ENCODE measurements at places on chromosomes 1 and 21.

DNA sequence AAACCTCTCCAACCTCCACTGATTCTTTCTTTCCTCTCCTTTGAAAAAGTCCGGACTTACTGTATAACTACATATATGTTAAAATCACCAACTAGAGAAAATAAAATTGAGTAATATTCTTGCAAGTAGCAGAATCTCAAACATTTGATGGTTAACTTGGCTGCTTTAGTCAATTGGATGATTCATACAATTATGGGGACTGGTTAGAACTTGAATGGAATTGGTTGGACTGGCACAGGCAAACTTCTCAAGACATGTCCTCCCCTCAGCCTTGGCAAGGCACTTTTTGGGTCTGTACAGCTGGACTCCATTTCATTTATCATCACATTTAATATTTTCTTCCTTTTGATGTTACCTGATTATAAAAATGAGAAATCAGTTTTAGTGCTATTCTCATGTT, 6.5 kb downstream of the WLS start:
- no peak for DNase-seq

- DNase-seq = no peak
Observed at GRCh38 chr1:61399199-61399598, 316.8 kb downstream of the NFIA start.

DNA sequence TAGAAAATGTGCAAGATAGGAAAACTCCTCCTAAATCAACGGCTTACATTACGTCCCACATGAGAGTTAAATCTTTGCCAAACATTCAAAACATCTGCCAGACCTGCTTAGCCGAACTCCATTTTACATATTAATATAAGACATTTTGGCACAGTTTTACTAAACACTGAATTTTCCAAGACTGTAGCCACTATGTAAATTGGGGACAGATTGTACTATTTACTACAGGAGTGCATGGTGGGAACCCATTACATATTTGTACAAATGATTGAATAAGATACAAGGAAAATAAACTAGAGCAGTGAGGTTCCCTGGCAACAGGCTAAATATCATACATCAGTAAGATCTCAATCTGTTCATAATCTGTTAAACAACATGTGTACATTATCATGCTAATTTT, 1234.4 kb downstream of the KCNT2 start:
- no peak for DNase-seq

DNA sequence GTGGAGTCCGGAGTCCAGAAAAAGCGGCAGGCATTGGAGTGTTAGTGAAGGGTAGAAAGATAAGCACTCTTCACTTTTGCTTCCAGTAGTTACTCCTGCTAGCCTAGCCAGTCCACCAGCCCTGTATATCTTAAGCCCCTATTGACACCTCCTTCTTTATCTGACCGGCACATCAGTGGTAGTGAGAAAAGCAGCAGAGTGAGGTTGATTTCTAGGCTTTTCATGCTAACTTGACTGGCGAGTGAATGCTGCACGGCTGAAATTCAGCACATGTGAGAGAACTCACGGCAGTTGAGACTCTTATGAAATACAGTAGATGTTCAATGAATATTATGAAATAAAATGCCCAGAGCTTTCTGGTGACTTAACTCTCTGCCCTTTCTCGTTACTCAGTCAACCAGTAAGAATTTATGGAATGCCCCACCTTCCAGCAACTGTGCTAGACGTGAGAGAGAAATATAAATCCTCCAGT, 128.2 kb downstream of the CACHD1 start:
- DNase-seq = no peak

GRCh38 chr1:243233908-243234307, 21.2 kb downstream of the CEP170 start:
- DNase-seq = no peak

- no peak for DNase-seq
Observed at GRCh38 chr1:53340660-53341520, 13.0 kb upstream of the LRP8 start.

DNA sequence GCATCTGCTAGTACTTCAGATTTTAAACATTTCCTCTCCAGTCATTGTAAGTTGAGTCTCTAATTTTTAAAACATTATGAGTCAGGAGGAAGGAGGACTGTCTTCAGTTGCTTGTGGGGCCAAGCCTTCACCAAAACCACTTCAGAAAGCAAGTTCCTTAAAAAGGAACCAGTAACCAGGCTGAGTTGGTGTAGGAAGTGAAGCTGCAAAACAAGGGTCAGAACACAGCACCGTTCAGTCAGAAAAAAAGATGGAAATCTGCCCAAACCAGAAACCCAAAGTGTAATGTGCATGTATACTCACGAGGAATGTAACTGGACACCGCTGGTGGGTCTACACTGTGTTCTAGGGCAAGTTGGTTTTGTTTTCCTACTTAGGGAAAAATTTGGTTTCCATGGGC, 402.1 kb downstream of the SETD4 start:
- DNase-seq = no peak

- no peak for DNase-seq
Observed at GRCh38 chr1:216476341-216476740, 53.1 kb upstream of the USH2A start.
